ENCODE measurements at places on chromosomes 11 and 22. TPM values are rescaled to one million over a fixed set of nuclear protein-coding genes. Genes with fewer than 3 reads are reported as not detected.

Gene VPREB1
- total RNA-seq: not detected

Gene OR2AG1
- total RNA-seq: not detected

Gene DPAGT1
- 82.2 TPM for total RNA-seq

Gene RBMXL2
- not detected for total RNA-seq

Gene MAJIN
- not detected for total RNA-seq

Gene BAIAP2L2
- total RNA-seq: 0.34 TPM

Data from activated T-helper 2 cell treated with anti-CD3 and anti-CD28 coated beads, Interferon-gamma antibody, Interleukin-2, Interleukin-4, amounts not matched to agents 10 μg/mL and 5 μg/mL and 100 μg/mL, durations not matched to agents 14 hours and 24 hours and 36 hours (primary cell).